ENCODE measurements at places on chromosomes 12 and 14.

DNA sequence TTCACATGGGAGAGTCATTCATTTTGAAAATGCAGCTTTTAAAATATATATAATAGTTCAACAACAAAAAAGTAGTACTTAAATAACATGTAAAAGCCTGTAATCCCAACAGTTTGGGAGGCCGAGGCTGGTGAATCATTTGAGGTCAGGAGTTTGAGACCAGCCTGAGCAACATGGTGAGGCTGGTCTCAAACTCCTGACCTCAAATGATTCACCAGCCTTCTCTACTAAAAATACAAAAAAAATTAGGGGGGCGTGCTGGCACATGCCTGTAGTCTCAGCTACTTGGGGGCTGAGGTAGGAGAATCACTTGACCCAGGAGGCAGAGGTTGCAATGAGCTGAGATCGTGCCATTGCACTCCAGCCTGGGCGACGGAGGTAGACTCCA lies 256.3 kb upstream of the RGS6 start:
- DNase-seq, result no peak

GRCh38 chr12:104219908-104220404 lies 4.4 kb downstream of the TXNRD1 start:
- DNase-seq, result peak; percentile 60

DNA sequence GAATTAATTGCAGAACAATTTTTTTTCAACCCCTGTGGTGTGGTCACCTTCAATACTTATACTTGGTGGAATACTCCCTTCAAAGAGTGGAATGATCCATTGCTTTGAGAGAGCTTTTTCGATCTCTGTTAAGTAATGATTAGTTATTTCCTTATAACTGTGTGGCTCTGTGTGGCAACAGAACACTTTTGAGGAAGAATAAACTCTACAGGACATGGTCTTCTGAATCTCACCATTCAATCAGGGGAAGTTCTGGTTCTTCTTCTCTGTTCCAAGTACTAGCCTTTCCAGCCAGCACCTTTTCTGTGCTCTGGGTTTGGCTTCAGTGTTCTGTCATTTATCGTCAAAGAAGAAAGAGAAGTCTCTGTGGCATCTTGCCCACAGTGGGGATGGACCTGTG lies 369.2 kb downstream of the ZFP36L1 start:
- DNase-seq, result no peak

DNA sequence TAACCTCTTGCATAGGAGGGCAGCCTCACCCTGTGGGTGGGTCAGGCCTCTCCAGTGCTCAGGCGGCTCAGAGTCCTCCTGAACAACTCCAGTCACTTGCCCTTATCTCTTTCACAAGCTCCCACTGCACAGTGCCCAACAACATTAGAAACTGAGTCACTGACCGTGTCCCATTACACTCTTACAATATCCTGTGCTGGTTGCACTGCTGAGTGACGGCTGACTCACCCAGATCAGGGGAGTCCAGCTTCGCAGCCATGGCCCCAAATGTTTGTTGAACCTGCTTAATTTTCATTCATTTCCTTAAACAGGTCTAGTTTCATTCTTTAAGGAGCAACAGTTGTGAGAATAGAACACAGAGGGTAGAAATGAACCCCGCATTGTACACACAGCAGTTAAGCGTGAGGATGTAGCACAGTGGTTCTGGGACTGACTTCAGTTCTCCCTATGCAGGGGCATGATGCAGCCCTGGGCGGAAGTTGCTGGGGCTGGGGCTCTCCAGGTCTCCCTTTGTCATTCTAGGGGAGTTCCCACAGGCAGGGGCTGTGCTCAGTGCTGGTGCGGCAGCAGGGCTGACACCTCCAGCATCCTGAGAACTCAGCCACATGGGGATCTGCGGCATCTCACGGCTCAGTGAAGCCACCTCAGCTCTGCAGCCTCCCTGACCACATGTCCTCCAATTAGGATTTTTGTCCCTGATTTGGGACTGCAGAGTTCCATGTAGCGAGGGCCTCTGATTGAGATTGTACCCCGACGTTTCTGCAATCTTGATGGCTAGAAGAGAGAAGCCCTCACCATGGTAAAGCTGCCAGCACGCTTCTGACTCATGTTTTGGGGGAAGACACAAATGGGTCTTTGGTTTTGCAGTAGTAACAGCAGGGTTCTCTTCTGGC lies 16.1 kb downstream of the GPR68 start:
- peak; percentile 83 for DNase-seq

GRCh38 chr14:64891173-64891838 lies 11.6 kb upstream of the SPTB start:
- DNase-seq, result no peak

DNA sequence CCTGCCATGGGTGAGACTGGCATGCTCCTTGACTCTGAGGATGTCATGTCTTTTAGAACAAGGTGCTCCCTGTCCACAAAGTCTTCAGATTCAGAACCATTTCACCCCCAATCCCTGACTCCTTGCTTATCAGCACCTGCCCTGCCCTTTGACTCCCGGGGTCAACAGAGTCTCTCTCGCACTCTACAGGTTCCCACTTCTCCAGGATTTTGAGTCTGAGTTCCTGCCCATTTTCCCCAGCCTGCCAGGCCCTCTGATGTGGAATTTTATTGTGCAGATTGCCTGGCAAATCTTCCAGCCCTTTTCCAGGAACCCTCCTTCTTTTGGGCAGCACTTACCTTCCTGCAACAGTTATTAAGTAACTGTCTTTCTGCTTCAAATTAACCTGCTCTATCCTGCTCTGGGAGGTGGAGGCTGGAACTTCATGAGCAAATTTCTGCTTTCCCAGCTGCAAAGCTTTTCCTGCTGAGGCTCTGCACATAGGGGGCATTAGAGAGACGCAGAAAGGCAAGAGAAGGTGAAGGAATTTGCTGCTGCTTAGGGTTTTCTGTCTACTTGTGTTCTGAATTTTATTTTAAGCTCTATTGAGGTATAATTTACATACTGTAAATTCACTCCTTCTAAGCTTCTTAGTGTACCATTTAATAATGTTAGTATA lies 259.1 kb downstream of the PCNX1 start:
- no peak for DNase-seq

DNA sequence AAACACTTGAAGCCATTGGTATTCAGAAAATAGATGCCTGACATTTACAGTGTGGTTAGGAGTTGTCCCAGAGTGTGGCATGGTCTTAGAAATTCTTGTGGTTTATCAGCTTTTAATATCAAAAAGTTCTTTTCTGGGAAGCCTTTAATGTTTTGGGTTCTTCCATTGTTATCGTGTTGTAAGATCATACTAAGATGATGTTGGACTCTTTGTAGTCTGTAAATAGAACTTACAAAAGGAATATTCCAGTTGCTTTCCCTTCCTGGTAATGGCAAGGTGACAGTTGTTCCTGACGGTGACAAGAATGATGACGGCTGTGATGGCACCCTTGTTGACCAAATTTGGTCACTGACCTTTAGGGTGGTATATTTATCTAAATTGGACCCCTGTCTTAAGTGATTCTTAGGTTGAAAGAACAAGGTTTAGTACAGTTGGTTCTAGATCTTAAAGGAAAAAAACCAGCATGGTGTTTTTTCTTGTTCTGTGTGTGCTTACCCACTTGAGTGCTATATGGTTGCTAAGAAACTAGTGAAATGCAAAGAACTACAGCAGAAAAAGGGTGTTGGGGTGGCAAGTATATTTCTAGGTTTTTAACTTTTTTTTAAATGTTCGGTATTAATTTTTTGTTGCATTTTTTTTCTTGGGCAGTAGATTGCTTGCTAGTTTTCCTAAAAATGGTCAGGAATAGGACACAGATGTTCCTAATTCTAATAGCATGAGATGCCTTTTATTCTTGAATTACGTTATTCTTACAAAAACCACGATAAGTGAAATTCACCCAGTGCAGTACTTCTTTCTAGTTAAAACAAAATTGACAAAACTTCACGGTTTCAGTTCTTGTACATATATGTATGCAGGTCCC lies 2.1 kb downstream of the ATP2A2 start:
- DNase-seq, result no peak

- DNase-seq, result no peak
Measured at GRCh38 chr12:101654442-101654841, 43.0 kb upstream of the CHPT1 start.

- no peak for DNase-seq
Measured at GRCh38 chr12:72191761-72192160, 80.4 kb upstream of the TRHDE start.

Measured in activated T-cell treated with anti-CD3 and anti-CD28 coated beads for 48 hours (primary cell).